Thymus (tissue), 14 donors: ENCODE measurements at places on chromosomes 16 and 17.

DNA sequence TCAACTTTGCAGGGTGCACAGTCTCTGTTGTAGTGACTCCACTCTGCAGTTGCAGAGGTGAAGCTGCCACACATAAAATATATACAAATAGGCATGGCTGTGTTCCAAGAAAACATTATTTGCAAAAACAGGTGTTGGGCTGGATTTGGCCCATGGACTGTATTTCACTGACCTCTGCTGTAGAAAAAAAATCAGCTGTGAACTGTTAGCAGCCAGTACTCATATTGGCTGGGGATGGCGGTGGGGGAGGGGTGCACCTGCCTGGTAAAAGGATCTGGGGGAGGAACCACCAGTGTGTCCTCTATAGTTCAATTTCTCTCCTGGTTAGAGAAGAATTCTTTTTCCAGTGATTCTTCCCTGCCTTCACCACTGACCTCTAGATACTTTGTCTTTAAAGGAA is 50.0 kb downstream of the SHISA9 start:
- H3K27me3 ChIP-seq: no peaks in the 10 kb centered on the region
- no peaks in the 10 kb centered on the region for H3K36me3 ChIP-seq
- H3K4me1 ChIP-seq: no peaks in the 10 kb centered on the region
- DNase-seq: no peak
- H3K27ac ChIP-seq: no peak overlapping the region

DNA sequence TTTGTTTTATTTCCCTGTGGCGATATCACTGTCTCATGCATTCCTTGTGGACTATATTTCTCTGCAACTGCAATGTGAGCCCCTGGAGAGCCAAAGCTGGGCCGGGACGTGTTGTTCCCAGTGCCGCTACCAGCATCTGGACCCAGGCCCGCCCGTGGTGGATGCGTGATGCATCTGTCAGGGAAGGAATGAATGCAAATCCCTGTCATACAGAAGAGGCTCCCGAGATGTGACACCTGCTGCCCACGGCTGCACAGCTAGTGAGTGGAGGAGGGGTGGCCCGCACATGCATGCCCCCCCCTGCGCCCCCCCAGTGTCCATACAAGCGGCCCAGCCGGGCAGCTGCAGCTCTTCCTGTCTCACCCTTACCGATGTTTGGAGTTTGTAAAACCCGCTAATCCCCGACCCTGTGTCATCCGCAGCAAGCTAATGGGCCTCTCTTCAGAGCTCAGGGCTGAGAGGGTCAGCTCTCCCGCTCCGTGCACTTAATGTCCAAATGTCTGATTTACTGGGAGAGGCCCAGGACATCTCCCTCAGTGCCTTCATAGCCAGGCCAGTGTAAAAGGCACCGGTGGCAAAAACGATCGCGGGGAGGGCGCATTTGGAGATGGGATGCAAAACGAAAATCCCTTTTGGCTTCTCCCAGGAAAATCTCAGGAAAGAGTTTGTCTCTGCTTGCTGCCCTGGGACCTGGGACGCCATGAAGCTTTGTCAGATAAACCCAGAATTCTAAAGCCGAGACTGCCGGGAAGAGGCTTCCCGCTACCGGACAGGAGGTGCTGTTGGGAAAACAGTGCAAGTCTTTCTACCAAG is 91.8 kb downstream of the FOXL1 start:
- no peaks in the 10 kb centered on the region for H3K4me1 ChIP-seq
- no peaks in the 10 kb centered on the region for H3K27me3 ChIP-seq
- no peak overlapping the region for H3K27ac ChIP-seq
- DNase-seq: no peak

- DNase-seq: no peak
- no peaks in the 10 kb centered on the region for H3K36me3 ChIP-seq
- H3K4me3 ChIP-seq: no peak overlapping the region
- no peak overlapping the region for H3K27ac ChIP-seq
- H3K4me1 ChIP-seq: peaks cover 6% of the 10 kb centered on the region
Observed at GRCh38 chr17:81076141-81076679, 41.3 kb downstream of the BAIAP2 start.

- H3K4me1 ChIP-seq: peaks cover 30% of the 10 kb centered on the region
- H3K27ac ChIP-seq: no peak overlapping the region
Observed at GRCh38 chr17:78337244-78338109, 22.4 kb downstream of the SOCS3 start.

GRCh38 chr17:28926366-28926765 is 23.5 kb upstream of the DHRS13 start:
- no peak for DNase-seq
- H3K27me3 ChIP-seq: no peaks in the 10 kb centered on the region
- H3K36me3 ChIP-seq: peaks cover 34% of the 10 kb centered on the region
- H3K27ac ChIP-seq: peak overlapping the region; percentile 69

DNA sequence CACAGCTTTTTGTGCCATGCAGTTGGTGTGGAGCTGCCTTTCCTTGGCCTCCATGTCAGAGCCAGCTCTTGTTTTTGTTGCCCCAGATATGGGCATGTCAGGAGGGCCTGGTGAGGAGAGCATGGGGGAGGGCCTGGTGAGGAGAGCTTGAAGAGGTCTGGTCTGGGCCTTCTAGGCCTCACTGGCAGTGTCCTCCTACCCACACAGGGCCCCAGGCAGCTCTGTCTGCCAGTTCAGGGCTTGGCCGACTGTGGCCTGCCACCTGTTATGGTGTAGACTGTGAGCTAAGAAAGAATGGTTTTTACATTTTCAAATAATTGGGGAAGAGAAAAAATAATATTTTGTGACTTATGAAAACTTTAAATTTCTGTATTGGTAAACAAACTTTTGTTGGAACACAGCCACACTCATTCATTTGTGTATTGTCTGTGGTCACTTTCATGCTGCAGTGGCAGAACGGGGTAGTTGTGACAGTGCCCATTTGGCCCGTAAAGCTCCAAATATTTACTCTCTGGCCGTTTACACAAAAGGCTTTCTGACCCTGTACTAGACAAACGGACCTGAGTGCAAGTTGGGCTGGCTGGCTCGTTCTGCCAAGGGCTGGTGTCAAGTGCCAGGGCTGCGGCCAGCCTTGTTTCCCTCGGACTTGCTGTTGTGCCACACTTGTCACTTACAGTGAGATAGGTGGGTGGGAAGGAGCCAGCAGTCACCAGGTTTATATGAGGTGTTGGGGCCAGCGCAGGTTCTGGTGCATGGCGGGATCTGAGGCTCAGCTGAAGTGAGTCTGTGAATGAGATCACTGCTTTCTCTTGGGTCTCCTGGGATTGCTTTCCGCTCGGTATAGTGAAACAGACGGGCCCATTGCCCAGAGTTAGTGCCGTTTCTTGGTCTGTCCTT is 18.2 kb downstream of the PGS1 start:
- no peak overlapping the region for H3K27ac ChIP-seq
- no peak for DNase-seq
- no peaks in the 10 kb centered on the region for H3K4me1 ChIP-seq
- H3K36me3 ChIP-seq: peaks cover 88% of the 10 kb centered on the region

DNA sequence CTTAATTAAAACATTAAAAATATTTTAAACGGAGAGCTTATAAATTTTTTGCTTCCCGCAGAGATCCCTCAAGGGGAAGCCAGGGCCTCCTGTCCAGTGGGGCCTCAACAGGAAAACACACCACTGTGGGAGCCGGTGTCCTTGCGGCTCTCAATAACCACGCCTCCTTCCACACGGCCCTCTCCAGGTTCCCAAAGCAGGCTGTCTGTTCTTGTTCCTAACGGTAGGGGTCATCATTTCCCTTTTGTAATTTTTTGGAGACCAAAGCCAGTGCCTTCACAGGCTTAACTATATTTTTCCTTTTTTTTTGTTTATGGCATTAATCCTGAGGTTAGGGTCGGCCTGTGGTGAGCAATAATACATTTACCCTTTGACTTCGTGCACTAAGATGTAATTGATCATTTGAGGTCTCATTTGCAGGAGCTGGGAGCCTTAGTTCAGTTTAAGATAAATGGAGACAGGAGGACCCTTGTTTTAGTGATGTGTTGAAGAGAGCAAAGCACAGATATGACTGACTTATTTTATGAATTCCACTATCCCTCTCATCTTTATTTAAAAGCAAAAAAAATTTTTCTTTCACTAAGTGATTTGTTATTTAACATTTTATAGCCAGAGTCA is 77.5 kb upstream of the N4BP1 start:
- H3K4me1 ChIP-seq: no peaks in the 10 kb centered on the region
- H3K4me3 ChIP-seq: no peak overlapping the region
- H3K27ac ChIP-seq: no peak overlapping the region
- DNase-seq: peak; percentile 11

- H3K4me3 ChIP-seq: no peak overlapping the region
- no peak overlapping the region for H3K27ac ChIP-seq
- no peaks in the 10 kb centered on the region for H3K27me3 ChIP-seq
- peaks cover 81% of the 10 kb centered on the region for H3K36me3 ChIP-seq
- peaks cover 4% of the 10 kb centered on the region for H3K4me1 ChIP-seq
Observed at GRCh38 chr17:40171750-40172149, 5.5 kb upstream of the RAPGEFL1 start.

- DNase-seq: no peak
- H3K27ac ChIP-seq: no peak overlapping the region
- H3K4me3 ChIP-seq: no peak overlapping the region
- peaks cover 6% of the 10 kb centered on the region for H3K36me3 ChIP-seq
- H3K27me3 ChIP-seq: no peaks in the 10 kb centered on the region
- H3K4me1 ChIP-seq: peaks cover 49% of the 10 kb centered on the region
Observed at GRCh38 chr16:2039274-2040031, 8.2 kb downstream of the NTHL1 start.

DNA sequence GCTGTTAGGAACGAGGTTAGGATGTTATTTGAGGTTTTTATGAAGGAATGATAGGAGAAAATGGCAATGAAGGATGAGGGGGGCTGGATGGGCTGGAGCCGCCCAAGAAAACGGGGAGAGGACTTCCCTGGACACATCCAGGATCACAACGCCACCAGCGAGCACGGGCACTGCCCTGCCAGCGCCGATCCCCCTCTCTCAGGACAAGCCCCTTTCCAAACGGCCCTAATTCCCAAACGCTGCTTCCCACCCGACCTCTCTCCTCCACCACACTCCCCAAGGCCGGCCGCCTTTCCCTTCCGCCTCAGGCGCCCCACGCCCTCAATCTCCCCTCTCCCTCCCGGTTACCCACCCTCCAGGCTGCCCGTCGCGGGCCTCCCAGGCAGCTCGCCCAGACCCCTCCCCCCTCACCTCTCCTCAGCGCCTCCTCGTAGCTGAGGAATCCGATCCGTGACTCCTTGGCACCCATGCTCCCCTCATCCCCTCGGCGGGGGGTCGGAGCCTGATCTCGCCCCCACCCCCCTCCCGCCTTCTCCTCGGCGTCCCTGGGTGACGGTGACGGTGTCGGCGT is 377 bp downstream of the USP32 start:
- H3K27ac ChIP-seq: peak overlapping the region; percentile 90
- no peaks in the 10 kb centered on the region for H3K27me3 ChIP-seq
- no peaks in the 10 kb centered on the region for H3K36me3 ChIP-seq
- peak overlapping the region; percentile 80 for H3K4me3 ChIP-seq
- peaks cover 15% of the 10 kb centered on the region for H3K4me1 ChIP-seq
- no peak for DNase-seq

- no peak overlapping the region for H3K27ac ChIP-seq
- H3K4me1 ChIP-seq: no peaks in the 10 kb centered on the region
- no peak for DNase-seq
- no peaks in the 10 kb centered on the region for H3K36me3 ChIP-seq
- H3K4me3 ChIP-seq: no peak overlapping the region
Observed at GRCh38 chr17:16517477-16517876, 25.5 kb upstream of the LRRC75A start.

- no peak for DNase-seq
- H3K4me3 ChIP-seq: peak overlapping the region; percentile 24
- no peaks in the 10 kb centered on the region for H3K36me3 ChIP-seq
- no peak overlapping the region for H3K27ac ChIP-seq
Observed at GRCh38 chr17:76383546-76384221, 725 bp upstream of the SPHK1 start.

GRCh38 chr17:68401288-68401687 is 56.0 kb downstream of the WIPI1 start:
- no peak for DNase-seq
- H3K27ac ChIP-seq: no peak overlapping the region
- no peaks in the 10 kb centered on the region for H3K36me3 ChIP-seq
- H3K4me1 ChIP-seq: peaks cover 37% of the 10 kb centered on the region
- no peak overlapping the region for H3K4me3 ChIP-seq

GRCh38 chr17:2994441-2994840 is 69.0 kb downstream of the OR1D5 start:
- H3K27ac ChIP-seq: no peak overlapping the region
- H3K4me3 ChIP-seq: no peak overlapping the region
- no peak for DNase-seq

DNA sequence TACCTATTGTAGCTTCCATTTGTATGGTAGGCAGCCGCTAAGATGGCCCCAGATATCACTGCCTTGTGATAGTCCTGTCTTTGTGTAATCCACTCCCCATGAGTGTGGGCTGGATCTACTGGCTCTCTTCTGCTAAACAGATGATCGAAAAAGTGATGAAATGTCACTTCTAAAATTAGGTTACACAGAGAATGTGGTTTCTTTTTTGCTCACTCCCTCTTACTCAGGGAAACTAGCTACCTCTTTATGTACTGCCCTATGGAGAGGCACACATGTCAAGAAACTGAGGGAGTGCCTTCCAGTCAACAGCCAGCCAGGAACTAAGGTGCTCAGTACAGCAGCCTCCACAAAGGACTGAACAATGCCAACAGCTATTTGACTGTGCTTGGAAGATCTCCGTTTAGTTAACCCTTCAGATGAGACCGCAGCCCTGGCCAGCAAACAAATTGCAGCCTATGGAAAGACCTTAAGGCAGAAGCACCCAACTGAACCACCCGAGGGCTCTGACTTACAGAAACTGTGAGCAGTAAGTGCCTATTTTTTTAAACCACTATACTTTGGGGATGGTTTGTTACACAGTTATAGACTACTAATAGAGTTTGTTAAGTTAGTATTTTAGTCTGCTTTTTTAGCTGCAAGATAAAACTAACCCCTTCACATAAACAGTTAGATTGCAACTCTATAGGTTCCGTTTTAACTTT is 113.2 kb upstream of the MAF start:
- H3K27me3 ChIP-seq: no peaks in the 10 kb centered on the region
- no peak overlapping the region for H3K27ac ChIP-seq
- no peak overlapping the region for H3K4me3 ChIP-seq

DNA sequence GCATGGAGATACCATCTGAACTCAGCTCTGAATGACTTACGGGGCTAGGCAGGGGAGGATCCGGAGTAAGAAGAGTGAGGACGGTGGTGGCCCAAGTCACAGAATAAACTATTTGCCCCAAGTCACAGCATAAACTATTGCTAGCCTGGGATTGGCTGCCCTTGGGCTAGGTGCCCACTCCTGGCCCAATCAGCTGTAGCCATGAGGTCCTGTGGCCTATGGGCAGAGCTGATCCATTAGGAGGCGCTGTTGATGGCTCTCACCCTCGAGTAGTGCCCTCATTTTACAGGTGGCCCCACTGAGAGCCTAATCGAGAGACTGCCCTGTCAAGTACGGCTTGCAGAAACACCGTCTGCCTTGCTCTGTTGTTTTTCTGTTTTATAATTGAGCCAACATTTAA is 62.3 kb upstream of the ZNF423 start:
- no peak overlapping the region for H3K4me3 ChIP-seq
- DNase-seq: no peak
- no peaks in the 10 kb centered on the region for H3K36me3 ChIP-seq
- H3K27me3 ChIP-seq: no peaks in the 10 kb centered on the region

GRCh38 chr16:28528463-28528867 is 10.3 kb downstream of the NUPR1 start:
- no peak overlapping the region for H3K4me3 ChIP-seq
- no peak for DNase-seq
- no peaks in the 10 kb centered on the region for H3K36me3 ChIP-seq
- H3K4me1 ChIP-seq: no peaks in the 10 kb centered on the region
- no peak overlapping the region for H3K27ac ChIP-seq
